ENCODE measurements at places on chromosomes 7 and 10.
A peak's percentile ranks its signal among the peaks of the same experiment; 100 is the strongest.

DNA sequence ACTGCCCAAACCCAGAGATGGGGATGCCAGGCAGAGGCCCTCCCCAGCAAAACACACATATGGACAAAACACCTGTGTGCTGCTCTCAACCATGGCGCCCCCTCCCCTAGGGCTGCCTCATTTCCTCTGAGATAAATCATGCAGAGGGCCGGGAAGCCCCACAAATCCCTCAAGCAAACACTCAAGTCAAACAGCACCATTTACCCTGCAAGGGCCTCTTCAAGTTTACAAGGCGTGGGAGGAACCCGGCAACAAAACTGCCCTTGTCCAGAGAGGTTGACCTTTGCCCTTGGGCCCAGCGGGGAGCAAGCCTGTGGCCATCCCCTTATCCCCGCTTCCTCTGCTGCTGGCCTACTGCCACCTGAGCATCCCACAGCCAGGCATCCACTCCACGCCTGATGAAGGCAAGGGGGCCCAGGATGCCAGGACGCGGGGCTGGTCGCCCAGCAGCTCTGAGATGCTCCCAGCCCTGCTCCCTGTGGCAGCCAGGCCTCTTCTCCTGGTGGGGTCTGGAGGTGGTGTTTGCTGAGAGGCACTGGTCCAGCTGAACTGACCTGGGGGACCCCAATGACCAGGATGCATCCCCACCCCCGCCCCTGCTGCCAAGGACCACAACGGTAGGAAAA is 77.4 kb downstream of the DLG5 start:
- peak; percentile 86 for DNase-seq

- DNase-seq = no peak
Observed at GRCh38 chr10:109851616-109852474, 71.5 kb downstream of the XPNPEP1 start.

DNA sequence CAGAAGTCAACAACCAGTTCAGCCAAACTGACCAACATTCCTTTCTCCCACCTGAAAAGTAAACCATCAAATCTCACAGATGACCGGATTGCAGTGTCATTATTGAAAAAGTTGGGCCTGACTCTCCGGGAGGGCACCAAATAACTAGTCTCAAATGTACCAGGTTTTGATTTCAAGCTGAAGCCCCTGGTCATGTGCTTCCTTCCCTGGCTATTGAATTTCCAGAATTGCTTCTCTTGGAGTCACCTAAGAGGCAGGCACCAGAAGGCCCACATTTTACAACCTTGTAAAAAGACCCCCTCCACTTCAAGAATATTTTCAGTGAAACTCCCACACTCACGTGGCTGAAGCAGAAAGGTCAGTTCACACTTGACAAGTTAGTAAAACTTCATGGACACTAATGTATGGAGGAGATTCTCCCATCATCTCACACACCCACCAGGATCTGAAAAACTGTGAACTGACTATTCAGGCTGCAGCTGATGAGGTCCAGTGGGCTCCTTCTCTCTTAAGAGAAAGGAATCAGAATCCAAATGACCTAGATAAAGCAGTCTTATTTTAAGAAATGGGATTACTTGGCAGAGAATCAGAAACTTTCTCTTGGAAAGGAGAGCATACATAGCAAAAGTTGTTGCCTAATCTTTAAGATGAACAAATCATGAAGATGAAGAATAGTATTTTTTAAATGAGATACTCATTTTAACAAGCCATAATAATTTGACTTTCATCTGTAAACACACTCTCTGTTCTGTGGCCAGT is 53.6 kb downstream of the DLD start:
- no peak for DNase-seq

DNA sequence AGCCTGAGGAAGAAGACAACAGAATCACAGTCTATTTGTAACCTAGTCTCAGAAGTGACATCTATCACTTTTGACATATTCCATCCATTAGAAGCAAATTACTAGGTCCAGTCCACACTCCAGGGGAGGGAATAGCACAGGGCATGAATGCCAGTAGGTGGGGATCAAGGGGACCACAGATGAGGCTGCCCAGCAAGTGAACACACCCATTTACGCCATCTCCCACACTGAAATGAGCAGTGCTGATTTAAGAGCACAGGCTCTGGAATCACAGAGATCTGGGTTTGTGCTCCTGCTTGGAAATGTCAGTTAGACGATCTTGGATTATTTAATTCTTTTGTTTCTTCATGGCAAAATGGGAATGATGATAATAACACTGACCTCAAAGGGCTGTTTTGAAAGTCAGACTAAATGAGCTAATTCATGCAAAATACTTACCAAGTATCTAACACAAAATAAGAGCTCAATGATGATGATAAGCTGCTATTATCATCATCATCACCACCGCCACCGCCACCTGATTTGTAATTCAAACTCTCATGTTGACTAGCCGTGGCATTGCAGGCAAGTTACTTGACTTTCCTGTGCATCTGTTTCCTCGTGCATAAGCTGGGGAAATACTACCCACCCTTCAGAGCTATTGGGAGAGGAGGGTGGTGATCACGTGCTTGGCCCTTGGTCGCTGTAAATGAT is 138.9 kb upstream of the KLF14 start:
- no peak for DNase-seq

DNA sequence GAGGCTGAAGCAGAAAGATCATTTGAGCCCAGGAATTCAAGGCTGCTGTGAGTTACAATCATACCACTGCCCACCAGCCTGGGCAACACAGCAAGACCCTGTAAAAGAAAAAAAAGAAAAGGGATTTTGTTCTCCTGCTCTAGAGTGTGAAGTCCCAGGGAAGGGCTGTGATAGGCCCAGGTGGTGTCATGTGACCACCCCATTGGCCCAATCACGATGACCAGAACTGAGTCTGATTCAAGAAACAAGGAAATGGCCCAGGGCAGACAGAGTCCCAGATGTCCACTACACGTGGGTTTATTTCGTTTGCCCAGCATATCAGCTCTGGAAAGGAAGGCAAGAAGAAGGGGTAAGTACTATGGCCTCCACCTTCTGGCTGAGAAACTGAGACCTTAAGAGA is 81.3 kb upstream of the CUX1 start:
- no peak for DNase-seq

DNA sequence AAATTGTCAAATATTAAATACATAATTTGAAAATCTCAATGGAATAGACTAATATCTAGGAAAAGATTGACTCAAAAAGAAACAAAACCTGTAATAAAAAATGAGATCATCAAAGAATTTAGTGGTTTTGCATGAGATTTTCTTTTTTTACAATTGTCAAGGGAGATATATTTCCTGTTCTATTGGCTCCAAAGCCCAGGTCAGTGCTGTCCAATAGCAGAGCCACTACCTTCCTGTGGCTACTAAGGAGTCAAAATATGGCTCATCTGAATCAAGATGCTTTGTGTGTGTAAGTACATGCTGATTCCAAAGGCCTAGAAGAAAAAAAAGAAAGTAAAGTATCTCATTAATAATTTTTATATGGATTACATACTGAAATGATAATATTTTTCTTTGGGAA is 191.9 kb downstream of the C7orf25 start:
- no peak for DNase-seq

DNA sequence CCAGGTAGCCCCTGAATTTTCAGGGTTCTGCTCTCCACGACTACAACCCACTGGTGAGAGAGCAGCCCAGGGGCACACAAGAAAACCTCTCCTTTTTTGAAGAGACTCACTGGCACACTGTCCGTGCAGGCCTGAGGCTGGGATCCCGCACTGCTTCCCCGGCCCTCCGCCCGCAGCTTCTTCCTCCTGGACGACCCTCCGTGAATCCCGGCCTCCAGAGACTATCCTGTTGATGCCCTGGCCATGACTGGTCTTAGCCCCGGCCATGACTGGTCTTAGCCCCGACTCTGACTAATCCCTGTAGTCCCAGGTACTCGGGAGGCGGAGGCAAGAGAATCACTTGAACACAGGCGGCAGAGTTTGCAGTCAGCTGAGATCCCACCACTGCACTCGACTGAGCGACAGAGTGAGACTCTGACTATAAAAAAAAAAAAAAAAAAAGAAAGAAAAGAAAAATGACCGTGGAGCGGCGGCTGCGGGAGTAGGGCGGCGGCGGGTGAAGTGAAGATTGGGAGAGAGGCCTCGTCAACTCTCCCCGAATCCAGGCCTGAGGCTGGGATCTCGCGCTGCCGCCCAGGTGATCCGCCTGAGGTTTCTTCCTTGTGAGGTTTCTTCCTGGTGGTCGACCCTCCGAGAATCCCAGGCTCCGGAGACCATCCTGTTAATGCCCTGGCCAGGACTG is 196.4 kb downstream of the ZNF716 start:
- no peak for DNase-seq

Measured in ecto neural progenitor cell (in vitro differentiated cells).